ENCODE measurements at places on chromosomes 4 and X.

DNA sequence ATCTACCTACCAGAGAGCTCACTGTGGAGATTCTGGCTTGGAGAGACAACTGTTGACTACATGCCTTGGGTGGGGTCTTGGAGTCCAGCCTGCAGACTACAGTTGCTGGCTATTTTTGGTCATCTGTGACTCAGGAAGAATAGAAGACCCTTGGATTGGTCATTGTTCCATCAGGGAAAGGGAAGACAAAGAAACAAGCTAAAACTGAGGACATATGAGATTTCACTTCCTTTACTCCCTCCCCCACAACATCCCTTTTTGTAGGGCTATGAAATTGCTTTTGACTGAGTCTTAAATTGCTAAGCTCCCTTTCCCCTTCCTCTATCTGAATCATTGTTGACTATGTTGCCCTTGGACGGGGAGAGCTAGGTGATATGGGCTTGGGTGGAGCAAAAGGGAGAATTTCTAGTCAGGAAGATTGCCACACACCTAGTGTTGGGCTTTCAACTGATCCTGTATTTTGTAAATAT is 11.7 kb downstream of the MSN start:
- peaks cover 5% of the 10 kb centered on the region for H3K36me3 ChIP-seq
- H3K27me3 ChIP-seq, result no peaks in the 10 kb centered on the region
- H3K4me1 ChIP-seq, result peaks cover 12% of the 10 kb centered on the region
- H3K4me3 ChIP-seq, result no peak overlapping the region
- peak; percentile 72 for DNase-seq

DNA sequence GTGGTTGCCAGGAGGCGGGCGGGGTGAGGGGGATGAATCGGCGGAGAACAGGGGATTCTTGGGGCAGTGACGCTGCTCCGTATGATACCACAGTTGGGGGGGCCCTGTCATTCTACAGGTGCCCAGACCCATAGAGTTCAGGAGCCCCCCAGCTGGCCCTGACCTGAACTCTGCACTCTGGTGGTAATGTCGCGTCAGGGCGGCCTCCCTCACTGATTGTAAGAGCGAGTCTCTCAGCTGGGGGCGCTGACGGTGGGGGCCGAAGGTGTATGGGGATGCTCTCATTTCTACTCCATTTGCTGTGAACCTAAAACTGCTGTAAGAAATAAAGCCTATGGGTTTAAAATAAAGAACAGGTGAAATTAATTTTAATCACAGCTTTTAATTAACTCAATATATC is 91.8 kb upstream of the PSAPL1 start:
- H3K4me1 ChIP-seq, result no peaks in the 10 kb centered on the region
- peaks cover 58% of the 10 kb centered on the region for H3K27me3 ChIP-seq
- H3K36me3 ChIP-seq, result no peaks in the 10 kb centered on the region
- H3K4me3 ChIP-seq, result no peak overlapping the region

DNA sequence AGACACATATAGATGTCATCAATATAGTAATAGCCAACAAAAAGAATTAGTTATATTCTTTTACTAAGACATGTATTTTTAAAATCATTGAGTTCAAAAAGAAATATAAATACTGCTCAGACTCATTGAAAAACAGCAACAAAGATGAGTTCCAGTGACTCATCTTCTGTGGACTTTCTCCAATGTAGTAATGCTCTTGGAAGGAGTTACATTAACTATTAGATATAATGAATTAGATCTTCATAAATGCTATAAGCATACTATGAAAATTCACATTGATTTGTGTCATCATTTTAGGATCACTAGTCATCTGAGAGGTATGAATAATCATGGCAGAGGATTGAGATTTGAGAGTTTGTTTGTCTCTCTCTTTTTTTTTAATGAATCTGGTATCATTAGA is 547.8 kb upstream of the PCDH7 start:
- no peaks in the 10 kb centered on the region for H3K4me1 ChIP-seq
- H3K4me3 ChIP-seq, result no peak overlapping the region
- no peaks in the 10 kb centered on the region for H3K27me3 ChIP-seq

- H3K36me3 ChIP-seq, result no peaks in the 10 kb centered on the region
- no peaks in the 10 kb centered on the region for H3K27me3 ChIP-seq
- H3K4me1 ChIP-seq, result no peaks in the 10 kb centered on the region
- no peak overlapping the region for H3K4me3 ChIP-seq
Observed at GRCh38 chr4:180341926-180342325, 1901.3 kb upstream of the TENM3 start.

DNA sequence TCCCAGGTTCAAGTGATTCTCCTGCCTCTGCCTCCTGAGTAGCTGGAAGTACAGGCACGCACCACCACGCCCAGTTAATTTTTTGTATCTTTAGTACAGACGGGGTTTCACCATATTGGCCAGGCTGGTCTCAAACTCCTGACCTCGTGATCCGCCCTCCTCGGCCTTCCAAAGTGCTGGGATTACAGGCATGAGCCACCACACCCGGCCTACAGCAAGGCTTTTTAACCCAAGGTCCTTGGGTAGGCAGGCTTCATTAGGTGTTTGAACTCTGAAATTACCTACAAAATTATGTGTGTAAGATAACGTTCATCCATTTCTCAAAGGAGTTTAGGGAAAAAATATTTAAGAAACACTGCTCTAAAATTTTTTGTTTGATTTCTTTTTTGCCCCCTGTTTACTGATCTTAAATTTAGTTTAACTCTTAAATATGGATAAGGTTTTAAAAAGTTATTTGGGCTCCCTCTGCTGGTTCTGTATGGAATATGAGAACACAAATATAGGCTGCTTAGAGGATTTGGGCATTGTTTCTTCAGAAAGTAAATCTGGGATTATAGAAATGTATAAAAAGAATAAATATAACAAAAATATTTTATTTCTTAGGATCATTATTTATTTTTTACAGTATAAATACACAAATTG is 92.8 kb downstream of the CBR4 start:
- no peak overlapping the region for H3K4me3 ChIP-seq
- H3K27ac ChIP-seq, result no peak overlapping the region
- peaks cover 28% of the 10 kb centered on the region for H3K36me3 ChIP-seq
- H3K4me1 ChIP-seq, result peaks cover 2% of the 10 kb centered on the region
- H3K27me3 ChIP-seq, result no peaks in the 10 kb centered on the region
- DNase-seq, result peak; percentile 54

- DNase-seq, result no peak
- H3K4me1 ChIP-seq, result peaks cover 13% of the 10 kb centered on the region
- H3K27me3 ChIP-seq, result no peaks in the 10 kb centered on the region
- H3K4me3 ChIP-seq, result no peak overlapping the region
- H3K27ac ChIP-seq, result no peak overlapping the region
Observed at GRCh38 chr4:128380306-128380705, 92.7 kb upstream of the PGRMC2 start.

DNA sequence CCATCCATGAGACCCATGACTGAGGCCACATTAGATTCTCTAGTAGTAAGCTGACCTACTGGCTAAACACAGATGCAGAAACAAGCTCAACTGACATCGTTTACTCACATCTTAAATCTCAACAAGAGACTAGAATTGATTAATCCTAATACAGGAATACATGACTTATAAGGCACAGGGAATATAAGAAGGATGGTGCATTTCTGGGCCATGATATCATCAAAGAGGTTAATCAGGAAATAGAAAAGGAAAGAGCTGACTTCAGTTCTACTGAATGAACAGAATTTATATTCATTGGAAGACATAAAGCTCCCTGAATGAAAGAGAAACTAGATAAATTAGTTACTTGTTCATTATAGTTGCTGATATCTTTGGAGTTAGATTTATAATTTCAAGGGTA is 1406.5 kb downstream of the STIM2 start:
- H3K36me3 ChIP-seq, result no peaks in the 10 kb centered on the region
- peak; percentile 44 for DNase-seq
- no peaks in the 10 kb centered on the region for H3K4me1 ChIP-seq
- H3K4me3 ChIP-seq, result no peak overlapping the region
- H3K27ac ChIP-seq, result no peak overlapping the region

DNA sequence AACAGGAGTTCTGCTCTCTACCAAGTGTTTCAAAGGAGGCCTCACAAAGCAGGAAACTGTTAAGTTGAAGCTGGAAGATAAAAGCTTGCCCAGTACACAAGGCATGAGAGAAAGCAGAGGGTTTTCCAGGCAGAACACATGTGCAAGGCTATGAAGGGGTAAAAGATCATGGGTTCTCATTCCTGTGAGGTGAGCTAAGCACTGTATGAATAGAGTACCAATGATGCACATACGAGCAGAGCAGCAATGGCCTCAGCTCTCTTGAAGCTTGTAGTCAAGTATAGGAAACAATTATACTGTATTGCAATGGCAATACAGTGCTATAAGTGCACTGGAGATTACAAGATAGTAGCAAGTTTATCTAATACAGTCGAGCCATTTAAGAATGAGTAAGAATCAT is 18.0 kb downstream of the TTC29 start:
- no peaks in the 10 kb centered on the region for H3K36me3 ChIP-seq
- no peaks in the 10 kb centered on the region for H3K4me1 ChIP-seq
- no peak for DNase-seq
- no peak overlapping the region for H3K4me3 ChIP-seq
- H3K27ac ChIP-seq, result no peak overlapping the region
- no peaks in the 10 kb centered on the region for H3K27me3 ChIP-seq

- H3K27ac ChIP-seq, result no peak overlapping the region
- H3K27me3 ChIP-seq, result no peaks in the 10 kb centered on the region
- H3K4me3 ChIP-seq, result no peak overlapping the region
- no peak for DNase-seq
Observed at GRCh38 chr4:141543706-141544105, 92.7 kb upstream of the IL15 start.

GRCh38 chrX:40573763-40574162 is 7.0 kb upstream of the ATP6AP2 start:
- no peak overlapping the region for H3K27ac ChIP-seq
- peaks cover 8% of the 10 kb centered on the region for H3K27me3 ChIP-seq
- peak; percentile 11 for DNase-seq
- no peaks in the 10 kb centered on the region for H3K4me1 ChIP-seq

DNA sequence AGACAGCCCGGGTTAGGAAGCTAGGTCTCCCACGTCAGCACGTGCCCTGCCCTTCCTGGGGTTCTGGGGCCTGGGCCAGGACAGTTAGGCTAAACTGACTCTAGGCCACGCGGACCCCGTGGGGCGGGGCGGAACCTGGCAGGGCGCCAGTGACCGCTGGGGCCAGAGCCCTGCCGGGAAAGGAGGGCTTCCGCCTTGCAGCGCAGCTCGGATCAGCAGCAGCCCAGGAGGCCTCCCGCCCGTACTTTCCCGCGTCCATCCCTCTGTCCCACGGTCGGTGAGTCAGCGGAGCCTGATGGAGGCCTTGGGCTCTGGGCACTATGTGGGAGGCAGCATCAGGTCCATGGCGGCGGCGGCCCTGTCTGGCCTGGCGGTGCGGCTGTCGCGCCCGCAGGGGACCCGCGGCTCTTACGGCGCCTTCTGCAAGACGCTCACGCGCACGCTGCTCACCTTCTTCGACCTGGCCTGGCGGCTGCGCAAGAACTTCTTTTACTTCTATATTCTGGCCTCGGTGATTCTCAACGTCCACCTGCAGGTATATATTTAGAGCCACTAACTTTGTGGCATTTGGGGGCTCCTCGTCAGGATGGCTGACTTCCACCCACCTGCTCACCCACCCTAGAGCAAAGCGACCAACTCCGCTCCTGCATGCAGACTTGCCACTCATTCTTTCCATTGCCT is at the start of gene SMIM10:
Gene SMIM10, plus strand, starts transcription at position 191 of the 681 bp plus-strand sequence. Its CDS starts 105 bp downstream, at position 296.
- H3K36me3 ChIP-seq, result no peaks in the 10 kb centered on the region
- peak; percentile 79 for DNase-seq
- H3K27me3 ChIP-seq, result no peaks in the 10 kb centered on the region
- H3K4me3 ChIP-seq, result peak within 1 kb of the TSS; percentile 42
- 0 out of 2 replicates have a peak, but pooled peaks cover 2% of the 10 kb centered on the region for H3K4me1 ChIP-seq
- peak within 1 kb of the TSS; percentile 76 for H3K27ac ChIP-seq

- H3K36me3 ChIP-seq, result no peaks in the 10 kb centered on the region
- no peaks in the 10 kb centered on the region for H3K4me1 ChIP-seq
- H3K27ac ChIP-seq, result no peak overlapping the region
Observed at GRCh38 chr4:31968842-31969241, 1248.7 kb downstream of the PCDH7 start.

DNA sequence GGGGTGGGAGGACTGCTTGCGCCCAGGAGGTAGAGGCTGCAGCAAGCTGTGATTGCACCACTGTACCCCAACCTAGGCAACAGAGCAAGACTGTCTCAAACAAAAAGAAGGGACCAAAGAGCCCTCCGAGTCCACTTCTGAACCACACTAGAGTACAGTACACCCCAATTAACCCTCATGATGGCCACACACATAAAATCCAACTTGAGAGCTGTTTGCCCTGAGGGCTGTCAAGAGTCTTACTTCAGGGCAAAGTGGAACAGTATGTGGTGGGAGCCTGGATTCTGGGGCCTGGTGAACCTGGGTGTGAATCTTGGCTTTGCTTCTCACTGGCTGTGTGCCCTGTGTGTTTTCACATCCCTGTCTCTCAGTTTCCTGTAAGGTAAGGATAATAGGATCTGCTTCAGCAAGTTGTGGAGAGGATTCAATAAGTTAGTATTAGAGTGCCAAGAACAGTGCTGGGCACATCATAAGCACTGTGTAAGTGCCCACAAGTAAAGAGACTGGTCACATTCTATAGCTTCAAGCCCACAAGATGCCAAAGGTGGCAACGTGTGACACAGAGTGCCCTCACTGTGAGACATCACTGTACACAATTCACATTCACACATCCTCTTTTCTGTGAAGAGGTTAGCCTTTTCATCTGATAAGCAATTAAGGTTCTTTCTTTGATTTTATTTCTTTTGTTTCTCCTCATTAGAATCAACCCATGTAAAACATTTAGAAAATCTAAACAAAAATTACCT is 52.1 kb downstream of the LEF1 start:
- no peak overlapping the region for H3K4me3 ChIP-seq
- no peak overlapping the region for H3K27ac ChIP-seq
- no peak for DNase-seq

DNA sequence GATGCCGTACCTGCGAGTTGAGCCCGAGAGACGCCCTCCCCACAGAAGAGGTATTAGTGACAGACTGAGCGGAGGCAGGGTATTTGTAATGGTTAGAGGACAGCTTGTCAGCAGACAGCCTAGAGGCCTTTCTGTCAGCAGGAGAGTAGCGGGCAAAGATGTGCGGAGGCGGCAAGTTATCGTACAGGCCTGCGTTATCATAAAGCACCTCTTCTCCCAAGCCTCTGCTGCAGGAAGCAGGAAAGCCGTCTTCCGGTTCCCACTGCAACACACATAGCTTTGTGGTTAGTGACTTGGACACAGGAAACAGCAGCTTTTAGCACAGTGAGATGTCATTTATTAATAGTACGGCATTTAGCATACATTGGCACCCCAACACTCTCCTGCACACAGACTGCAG is 158.3 kb downstream of the AFAP1 start:
- no peak overlapping the region for H3K4me3 ChIP-seq
- H3K27ac ChIP-seq, result no peak overlapping the region
- peaks cover 24% of the 10 kb centered on the region for H3K4me1 ChIP-seq
- H3K27me3 ChIP-seq, result no peaks in the 10 kb centered on the region

- H3K27me3 ChIP-seq, result no peaks in the 10 kb centered on the region
- no peak for DNase-seq
- H3K27ac ChIP-seq, result no peak overlapping the region
Observed at GRCh38 chr4:182683661-182684060, 233.5 kb downstream of the DCTD start.

- no peak for DNase-seq
- H3K27ac ChIP-seq, result no peak overlapping the region
- H3K36me3 ChIP-seq, result no peaks in the 10 kb centered on the region
- no peak overlapping the region for H3K4me3 ChIP-seq
Observed at GRCh38 chrX:129961180-129962083, 21.0 kb upstream of the BCORL1 start.
